ENCODE measurements at places on chromosomes 2 and 18.

DNA sequence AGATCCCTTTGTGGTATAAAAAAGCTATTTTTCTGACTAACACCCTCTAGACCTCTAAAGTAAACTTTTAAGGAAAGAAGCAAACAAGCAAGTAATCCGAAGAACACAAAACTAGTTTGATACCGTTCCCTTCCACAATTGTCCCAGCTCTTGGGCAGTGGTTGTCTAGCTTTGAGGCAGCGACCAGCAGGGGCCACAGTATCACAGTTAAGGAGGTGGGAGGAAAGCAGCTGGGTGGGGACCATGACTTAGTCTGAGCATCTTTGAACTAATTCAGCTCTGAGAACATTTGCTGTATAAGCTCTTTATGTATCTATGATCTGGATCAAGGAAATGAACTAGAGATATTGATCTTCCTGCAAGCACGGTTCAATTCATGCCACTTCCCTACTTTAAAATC lies 51.0 kb downstream of the SF3B1 start:
- DNase-seq: no peak

GRCh38 chr2:212158081-212158480 lies 380.5 kb downstream of the ERBB4 start:
- DNase-seq: no peak

DNA sequence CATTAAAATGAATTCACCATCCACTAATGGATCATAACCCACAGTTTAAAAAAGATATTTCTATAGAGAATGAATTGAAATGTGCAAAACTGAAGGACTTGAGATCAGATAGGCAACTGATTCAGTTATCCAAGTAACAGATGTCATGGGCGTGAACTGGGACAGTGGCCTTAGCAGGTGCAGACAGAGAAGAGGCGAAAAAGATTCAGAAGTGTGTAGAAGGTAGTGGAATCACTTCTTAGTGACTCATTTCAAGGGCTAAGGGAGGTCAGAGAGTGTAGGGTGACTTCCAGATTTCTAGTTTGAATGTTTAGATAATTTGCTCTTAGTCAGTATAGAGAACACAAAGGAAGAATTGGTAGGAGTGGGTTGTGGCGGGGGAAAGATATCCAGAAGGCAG lies 79.7 kb downstream of the EHBP1 start:
- no peak for DNase-seq

- no peak for DNase-seq
Measured at GRCh38 chr2:169107645-169108044, 38.3 kb downstream of the DHRS9 start.

DNA sequence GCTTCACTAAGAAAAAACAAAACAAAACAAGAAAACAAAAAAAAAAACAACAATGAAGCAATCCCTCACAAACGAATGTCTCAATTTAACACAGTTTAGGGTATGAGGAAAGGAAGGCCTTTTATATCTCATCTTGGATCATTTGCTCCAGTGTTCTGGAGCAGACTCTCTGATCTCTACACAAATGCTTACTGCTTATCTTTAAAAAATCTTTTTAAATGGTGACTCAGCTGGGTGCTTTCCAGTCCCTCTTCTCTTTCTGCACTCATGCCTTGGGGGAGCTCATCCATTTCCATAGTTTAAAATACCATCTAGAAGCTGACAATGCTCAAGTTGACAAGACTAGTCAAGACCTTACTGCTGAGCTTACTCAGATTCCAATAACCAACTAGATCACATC lies 56.2 kb downstream of the ETAA1 start:
- no peak for DNase-seq

GRCh38 chr2:214203744-214204289 lies 207.0 kb upstream of the VWC2L start:
- no peak for DNase-seq

DNA sequence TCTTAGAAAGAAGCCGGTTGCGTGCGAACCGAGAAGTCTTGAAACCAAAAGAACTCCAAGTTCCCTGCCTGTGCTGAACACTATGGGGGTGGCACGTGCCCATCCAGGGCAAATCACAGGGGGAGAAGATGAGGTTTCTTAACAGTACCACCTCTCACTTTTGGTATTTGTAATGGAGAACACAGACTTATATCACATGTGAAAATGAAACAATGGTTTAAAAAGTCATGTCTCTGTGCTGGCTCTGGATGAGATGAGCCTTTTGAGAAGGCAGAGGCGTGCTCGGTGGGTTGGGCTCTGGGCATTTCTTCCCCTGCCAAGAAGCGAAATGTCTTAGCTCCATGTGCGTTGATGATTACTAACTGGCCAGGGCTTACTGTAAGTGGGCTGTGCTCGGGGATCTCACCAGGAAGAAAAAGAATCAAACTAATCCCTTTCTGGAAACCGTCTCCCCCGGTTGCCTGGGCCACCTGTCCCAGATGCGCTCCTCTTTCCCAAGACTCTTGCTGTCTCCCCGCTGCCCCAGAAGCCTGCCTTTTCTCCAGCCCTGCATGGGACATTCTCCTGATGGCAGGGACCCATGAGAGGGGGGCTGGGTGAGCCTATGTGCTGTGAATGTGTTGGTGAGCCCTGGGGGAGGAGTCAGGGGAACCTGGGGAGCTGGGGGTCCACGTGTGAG lies 252.9 kb downstream of the PRKCE start:
- no peak for DNase-seq

DNA sequence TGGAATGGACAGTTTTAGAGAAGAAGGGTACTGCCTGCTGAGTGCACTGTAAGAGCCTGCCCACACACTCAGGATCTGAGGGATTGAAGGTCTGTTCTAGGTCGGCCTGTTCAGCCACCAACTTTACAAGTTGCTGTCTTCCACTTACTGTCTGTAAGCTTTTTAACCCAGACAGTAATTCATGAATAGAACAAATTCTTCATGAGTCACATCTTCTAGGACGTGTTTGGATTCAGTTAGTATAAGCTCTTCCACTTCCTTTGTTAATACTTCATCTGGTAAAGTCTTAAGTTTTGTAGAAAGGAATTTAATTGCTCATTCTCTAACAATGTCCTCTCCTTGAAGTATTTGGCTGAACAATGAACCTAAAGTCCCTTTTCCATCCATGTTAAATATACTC lies 74.6 kb downstream of the PDE11A start:
- DNase-seq: no peak

- DNase-seq: no peak
Measured at GRCh38 chr2:236946871-236947270, 138.8 kb upstream of the COPS8 start.

- DNase-seq: no peak
Measured at GRCh38 chr18:32469691-32470459, 807 bp downstream of the GAREM1 start.

- DNase-seq: no peak
Measured at GRCh38 chr2:159573846-159574606, 42.3 kb downstream of the BAZ2B start.

DNA sequence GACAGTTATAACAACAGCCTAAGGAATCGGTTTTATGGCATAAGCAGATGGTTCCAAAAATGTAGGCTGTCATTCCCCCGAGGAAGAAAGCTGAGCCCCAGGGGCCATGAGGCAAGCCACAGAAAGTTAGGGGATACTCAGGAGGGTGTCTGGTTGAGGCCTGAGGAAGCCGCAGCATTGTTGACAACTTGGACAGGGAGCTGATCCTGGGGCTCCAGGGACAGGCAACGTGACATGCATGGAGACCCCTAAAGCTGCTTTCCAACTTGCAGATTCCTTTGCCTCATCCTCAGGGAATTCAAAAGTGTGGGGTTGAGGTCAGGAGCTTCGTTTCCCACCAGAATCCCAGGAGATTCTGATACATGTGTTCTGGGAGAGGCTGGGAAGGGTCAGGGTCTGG lies 20.9 kb downstream of the CELF4 start:
- DNase-seq: no peak

GRCh38 chr2:71925268-71926088 lies 222.2 kb downstream of the CYP26B1 start:
- no peak for DNase-seq

DNA sequence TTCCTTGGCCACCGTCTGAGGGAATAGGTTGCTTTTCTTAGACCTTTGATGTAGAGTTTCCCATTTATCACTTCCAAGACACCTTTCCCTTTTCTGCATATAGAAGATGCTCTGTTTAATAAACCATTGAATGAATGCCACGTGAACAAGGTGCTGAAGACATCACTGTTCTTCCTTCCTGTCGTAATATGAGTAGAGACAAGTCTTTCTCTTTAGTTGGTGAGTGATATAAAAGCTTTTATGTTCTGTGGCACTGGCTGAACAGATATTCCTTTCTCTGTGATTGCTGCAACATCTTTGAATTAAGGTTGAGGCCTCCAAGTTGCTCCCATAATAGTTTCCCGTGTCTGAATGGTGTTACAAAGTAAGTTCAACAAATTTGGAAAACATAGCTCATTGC lies 38.7 kb downstream of the TTC39C start:
- no peak for DNase-seq

DNA sequence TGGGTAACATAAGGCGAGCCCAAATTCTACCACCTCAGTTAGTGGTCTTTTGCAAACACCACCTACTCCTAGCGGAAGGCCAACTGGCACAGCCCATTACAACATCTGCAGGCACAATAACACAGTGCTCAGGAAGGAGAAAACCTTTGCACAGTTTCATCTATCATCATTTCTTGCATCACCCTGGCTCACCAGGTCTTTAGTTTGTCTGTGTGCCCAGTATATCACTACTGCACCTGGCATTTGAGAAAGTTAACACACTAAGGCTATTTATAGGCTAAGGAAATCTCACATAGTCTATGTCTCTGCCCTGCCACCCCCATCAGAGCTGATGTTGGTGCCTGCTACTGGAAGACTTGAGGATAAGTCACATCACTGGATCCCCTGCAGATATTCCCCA lies 484.0 kb downstream of the SATB2 start:
- DNase-seq: no peak

DNA sequence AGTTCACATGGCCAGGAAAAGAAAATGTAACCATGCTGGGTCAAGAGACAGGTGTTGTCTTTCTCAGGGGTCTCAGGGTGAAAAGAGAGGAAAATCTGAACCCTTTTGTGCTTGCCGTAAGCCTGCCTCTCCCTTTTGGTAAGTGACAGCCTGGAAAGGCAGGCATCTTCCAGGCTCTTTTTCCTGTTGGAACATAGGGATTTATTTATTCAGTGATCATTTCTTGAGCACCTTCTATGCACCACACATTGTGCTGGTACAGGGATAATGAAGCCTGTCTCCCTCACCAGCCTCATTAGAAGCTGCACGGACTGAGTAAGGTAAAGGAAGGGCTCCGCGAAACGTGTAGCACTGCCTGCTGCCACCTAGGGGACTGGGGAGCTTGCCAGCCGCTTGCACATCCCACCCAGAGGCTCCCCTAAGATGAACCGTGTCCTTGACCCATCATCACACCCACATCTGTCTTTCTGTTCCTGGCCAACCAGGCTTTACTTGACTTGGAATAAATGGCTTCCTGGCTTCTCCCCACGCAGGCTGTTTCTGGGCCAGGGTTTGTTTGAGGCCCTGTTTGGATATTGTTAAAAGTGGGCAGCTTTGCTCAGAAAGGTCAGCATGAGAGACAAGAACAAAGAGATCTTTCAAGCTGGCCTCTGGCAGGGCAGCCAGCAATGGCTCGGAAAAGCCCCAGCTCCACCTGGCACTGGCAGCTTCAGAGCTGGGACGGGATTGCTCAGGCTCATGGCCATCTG lies 73.3 kb upstream of the MCFD2 start:
- DNase-seq: no peak

DNA sequence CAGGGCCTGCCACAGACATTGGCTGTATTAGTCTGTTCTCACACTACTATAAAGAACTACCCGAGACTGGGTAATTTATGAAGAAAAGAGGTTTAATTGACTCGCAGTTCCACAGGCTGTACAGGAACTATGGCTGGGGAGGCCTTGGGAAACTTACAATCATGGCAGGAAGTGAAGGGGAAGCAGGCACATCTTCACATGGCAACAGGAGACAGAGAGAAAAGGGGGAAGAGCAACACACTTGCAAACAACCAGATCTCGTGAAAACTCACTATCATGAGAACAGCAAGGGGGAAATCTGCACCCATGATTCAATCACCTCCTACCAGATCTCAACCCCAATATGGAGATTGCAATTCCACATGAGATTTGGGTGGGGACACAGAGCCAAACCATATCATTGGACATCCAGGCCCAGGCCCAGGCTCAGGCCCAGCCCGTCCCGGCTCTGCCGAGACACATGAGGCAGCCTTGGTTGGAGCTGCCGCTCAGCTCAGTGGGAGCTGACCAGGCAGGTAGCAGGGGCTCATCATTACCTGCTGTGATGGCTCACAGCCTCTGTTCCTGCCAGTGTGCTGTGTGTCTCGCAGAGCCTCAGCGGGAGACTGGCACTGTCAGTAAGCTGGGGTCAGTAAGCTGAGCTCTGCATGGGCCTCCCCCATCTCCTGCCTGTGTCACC lies 8.6 kb upstream of the RALB start:
- no peak for DNase-seq

DNA sequence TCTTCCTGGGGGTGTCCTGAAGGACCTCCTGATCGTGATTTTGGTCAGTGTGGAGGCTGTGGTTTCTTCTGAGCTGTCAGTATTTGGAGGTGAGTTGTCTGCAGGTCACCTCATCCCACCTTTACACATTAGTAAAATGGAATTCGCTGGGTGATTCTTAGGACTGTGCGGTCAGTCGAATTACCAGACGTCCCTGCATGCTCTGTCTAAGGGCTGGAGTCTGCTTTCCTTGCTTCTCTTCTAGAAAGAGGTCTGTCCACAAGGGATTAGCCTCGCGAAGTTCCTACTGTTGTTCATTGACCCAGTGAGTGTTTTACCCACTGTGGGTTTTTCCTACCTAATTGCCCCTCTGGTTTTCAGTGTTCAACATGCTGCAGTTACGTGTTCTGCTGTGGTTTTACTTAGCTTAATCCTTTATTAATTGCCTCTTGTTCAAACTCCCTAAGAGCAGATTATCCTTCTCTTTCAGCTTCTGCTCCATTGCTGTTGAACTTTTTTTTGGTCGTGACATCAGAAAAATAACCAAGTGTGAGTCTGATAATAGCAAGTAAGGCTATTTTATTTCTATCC lies 183.4 kb downstream of the NEDD4L start:
- no peak for DNase-seq

DNA sequence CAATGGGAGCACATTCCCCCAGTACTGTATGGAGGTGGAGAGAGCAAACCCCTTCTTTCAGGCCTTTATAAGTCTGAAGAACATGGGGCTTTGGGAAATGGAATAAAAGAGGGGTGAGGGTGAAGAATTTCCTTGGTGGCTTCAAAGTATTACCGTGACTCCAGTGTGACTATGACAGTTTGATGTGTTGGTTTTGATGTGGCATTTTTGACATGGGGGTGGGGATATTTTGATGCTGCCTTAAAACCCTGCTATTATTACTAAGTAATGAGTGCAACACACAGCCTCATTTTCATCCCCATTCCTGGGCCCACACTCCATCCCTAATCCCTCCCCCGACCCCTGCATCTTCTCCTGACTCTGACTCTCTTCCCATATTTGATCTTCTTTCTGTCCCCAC lies 23.6 kb downstream of the QPCT start:
- no peak for DNase-seq

GRCh38 chr2:205052781-205053180 lies 507.5 kb downstream of the PARD3B start:
- DNase-seq: no peak

- DNase-seq: no peak
Measured at GRCh38 chr2:127175041-127175721, 44.9 kb downstream of the CYP27C1 start.

Measured in GDM1 (cell line).